ENCODE measurements at places on chromosomes 16 and 17.
A peak's percentile ranks its signal among the peaks of the same experiment; 100 is the strongest.

- no peak for DNase-seq
Measured at GRCh38 chr17:12995896-12996295, 21.9 kb downstream of the ELAC2 start.

DNA sequence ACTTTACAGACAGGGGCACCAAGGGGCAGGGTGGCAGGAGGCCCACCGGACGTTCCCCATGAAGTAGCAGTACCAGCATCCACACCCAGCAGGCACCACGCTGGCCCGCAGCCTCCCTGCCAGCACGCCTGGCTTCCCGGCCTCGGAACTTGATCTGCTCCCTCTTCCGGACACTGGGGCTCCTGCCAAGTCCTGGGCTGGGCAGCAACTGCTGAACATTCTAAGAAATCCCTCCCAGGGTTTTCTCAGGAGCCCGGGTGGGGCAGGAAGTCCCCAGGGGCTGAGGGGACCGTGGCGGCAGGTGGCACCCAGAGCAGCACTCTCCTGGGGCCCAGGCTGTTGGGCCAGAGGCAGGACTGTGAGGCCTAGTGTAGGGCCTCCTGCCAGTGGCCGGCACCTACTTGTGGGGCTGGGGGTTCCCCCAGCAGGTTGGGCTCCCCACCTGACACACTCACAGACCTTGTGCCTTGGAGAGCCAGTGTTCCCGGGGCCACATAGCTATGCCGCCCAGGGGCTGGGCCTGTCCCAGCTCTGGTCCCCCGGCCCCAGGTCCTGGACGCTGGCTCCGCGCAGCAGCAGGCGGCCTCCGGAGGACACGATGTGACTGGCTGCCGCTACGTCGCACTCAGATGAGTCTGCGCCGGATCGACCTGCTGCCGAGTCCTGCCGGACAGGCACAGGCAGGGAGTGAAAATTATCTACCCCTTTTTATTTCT is 86.2 kb upstream of the CBX4 start:
- DNase-seq = no peak

GRCh38 chr17:39722965-39723848 is 7.1 kb downstream of the MIEN1 start:
- DNase-seq = no peak

- DNase-seq = peak; percentile 68
Measured at GRCh38 chr16:70700101-70701020, 14.5 kb upstream of the MTSS2 start.

DNA sequence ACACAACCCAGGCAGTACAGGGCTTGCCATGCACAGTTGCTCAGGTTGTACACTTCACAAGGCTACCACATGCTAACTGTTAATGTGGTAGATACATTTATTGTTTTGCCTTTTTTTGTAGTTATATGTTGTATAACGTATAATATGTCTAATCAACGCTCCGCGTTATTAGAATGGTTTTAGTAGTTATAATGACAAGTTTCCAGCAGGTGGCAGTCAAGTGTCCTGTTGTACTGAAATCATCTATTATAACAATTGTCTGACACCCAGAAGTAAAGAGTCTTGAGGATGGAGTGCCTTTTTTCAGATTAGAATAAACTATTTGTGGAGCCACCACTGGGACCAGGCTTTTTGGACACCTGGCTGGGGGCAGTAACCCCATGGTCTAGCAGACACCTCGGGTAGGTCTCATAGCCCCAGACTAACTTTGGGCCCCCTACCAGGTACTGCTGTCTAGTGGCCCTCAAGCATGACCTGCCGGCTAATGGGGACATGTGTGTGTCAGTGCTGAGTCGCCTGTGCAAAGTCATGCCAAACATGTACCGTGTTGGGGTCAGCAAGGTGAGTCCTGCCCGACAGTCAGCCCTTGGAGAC is 32.8 kb downstream of the MYO15A start:
- DNase-seq = peak; percentile 66

GRCh38 chr17:29155227-29155965 is 24.8 kb downstream of the MYO18A start:
- DNase-seq = no peak

GRCh38 chr17:3474212-3474611 is 1.6 kb upstream of the ASPA start:
- DNase-seq = peak; percentile 30

GRCh38 chr16:23745263-23745662 is 9.6 kb upstream of the CHP2 start:
- no peak for DNase-seq

DNA sequence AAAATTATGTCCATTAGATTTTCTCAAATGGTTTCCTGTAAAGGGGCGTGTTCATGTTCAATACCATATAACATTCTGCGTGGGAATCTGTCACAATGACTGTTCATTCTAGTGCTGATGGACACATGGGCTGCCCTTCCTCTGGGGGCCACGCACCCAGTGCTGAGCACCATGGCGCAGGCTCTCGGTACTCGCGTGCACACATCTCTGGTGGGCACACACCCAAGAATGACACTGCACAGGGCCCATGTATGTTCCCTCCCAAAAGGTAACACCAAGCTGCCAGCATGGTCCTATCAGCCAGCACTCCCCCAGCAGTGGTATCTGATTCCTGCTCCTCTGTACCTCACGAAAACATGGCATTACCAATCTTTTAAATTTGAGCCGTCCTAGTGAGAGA is 13.7 kb downstream of the B9D1 start:
- DNase-seq = no peak

GRCh38 chr16:3363793-3364192 is 8.1 kb downstream of the OR2C1 start:
- DNase-seq = no peak

All from NCI-H2171 treated with DMSO at 0.1 percent for 48 hours (cell line).